Stromal cell of bone marrow (primary cell): ENCODE measurements at places on chromosomes 1 and 21.

- no peak for DNase-seq
Observed at GRCh38 chr1:6141592-6141991, 38.5 kb downstream of the CHD5 start.

DNA sequence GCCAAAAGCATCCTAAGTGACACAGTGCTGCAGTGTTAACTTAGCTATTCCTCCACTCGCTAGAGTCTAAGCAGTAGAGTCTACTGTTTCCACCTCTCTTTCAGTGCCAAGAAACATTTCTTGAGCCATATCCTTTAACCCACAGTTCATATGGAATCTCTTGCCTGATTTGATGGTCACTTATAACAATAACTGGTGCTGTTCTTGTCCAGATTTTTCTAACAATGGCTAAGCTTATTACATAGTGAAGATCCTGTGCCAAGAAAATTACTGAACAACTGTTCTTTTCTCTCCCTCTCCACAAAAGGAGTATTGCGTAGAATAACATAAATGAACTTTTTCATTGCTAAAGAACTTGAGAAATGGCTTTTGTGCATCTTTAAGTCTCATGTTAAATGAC lies 121.3 kb downstream of the CDC7 start:
- DNase-seq, result no peak

GRCh38 chr1:57088653-57089052 lies 122.8 kb upstream of the C8B start:
- DNase-seq, result no peak

- DNase-seq, result no peak
Observed at GRCh38 chr1:112464501-112464900, 44.3 kb upstream of the WNT2B start.

DNA sequence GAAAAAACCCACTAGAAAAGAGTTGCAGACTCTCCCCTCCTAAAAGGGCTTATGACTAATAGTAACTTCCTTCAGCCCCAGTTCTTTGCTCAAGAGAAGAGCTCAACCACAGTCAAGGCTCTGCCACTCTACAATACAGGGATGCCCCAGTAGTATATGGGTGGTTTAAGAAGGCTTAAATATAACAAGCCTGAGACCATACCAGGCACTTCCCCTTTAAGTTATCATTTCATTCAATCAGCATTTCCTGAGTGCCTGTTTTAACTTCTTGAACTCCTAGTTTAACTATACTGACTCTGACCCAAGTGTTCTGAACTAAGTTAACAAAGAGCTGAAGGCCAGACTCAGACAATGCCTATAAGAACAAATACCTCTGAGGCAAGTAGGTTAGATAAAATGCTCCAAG lies 19.8 kb downstream of the PRPF38A start:
- no peak for DNase-seq

- no peak for DNase-seq
Observed at GRCh38 chr1:115791816-115792215, 23.3 kb upstream of the CASQ2 start.

DNA sequence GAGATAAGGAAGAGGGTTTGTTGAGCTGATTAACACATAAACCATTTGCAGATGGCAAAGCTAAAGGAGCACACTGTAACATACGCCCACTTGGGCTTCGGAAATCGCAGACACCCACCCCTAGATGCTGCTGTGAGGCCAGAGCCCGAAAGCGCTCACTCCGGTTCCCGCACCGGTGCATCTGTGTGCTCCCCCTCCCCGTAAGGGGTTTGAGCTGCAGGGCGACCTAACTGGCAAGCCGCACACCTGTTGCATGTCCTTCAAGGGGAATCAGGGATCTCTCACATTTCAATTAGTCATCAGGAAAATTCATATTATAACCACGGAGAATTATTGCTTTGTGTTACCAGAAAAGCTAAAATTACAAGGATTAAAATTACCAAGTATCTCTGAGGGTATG lies 1.4 kb upstream of the CFH start:
- no peak for DNase-seq

DNA sequence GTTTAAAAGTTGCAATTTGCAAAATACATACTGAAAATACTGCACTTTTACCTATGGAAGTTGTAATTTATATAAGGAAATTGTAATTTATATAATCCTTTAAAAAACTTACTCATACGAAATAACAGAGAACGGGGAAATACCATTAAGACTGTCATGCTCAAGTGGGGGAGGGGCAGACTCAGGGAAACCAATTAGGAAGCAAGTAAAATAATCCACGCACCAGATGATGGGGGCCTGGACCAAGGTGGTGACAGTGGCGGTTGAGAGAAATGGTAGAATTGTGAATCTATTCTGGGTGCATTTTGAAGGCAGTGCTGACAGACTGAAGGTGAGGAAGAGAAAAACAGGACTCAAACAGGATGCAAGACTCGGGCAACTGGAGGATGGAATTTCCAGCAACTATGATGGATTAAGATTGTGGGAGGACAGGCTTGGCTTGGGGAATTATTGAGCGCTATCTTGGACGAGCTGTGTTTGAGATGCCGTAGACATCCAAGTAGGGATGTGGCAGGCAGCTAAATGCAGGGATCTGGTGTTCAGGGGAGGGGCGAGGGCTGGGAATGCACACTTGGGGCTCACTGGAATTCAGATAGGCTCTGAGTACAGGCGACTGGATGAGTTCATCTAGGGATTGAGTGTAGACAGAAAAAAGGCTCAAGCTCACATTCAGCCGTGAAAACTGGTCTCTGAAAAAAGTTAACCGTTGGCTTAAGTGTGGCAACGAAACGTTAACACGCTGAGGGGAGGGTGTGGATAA lies 977 bp downstream of the LCA5L start:
- no peak for DNase-seq

- DNase-seq, result no peak
Observed at GRCh38 chr1:933603-933940, 9.8 kb downstream of the SAMD11 start.

DNA sequence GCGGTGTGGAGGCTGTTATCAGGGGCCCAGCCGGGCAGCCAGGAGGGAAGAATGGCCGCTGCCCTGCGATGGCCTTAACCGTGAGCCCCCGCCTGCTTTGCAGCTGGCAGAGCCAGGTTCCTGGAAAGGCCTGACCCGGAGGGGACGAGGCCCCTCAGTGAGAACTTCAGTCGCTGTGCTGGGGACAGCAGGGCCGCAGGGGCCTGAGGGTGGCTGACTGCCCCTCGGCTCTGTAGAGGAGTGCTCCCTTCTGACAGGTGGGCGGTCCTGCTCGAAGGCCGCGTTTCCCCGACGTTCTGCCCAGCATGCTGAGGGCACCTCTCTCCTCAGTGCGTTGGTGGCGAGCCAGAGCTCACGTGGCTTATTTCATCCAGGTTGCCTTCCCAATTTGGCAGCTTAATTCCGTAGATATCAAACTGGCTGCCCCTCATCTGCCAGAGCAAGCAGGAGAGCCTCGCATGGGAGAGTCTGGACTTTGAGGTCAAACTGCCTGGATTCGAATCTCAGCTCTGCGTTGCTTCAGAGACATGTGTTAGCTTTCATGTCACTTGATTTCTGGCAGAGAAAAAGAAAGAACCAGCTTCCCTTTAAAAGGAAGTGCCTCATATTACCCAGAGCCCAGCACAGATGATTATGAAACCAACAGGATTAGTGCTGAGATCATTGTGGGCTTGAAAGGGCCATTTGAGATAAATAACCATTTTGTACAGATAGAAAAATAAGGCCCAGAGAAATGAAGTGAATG lies 239.8 kb downstream of the SDCCAG8 start:
- peak; percentile 55 for DNase-seq

DNA sequence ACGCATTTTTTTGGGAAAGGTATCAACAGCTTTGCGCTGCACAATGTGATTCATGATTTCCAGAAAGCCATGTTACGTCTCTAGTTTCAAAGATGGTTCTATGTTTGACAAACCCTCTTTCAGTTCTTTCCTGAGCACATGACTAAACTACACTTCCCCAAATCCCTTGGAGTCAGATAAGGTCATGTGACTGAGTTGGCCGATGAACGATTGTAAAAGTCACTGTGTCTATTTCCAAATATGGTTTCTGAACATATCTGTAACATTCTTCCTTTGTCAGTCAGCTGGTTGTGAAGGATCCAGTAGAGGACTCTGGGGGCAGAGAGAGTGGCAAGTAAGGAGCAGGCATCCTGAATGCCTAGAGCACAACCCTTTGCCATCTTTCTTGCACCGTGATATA lies 35.4 kb downstream of the TMPRSS15 start:
- no peak for DNase-seq

DNA sequence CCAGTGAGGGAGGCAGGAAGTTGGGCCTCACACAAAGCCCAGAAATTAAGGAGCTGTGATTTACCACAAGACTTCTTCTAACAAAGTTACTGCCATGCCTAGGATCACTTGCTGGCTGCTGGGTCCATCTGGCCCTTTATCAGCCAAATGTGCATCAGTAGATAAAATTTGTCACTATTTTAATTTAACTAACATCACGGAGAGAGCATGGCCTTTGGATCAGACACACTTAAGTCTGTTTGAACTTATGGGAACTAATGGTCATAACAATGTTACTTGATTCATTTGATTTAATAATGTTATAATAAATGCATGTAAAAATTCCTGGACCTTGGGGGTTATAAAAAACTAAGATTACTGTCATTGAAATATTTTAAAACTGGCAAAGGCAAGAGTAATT lies 67.2 kb upstream of the CCDC190 start:
- DNase-seq, result no peak

DNA sequence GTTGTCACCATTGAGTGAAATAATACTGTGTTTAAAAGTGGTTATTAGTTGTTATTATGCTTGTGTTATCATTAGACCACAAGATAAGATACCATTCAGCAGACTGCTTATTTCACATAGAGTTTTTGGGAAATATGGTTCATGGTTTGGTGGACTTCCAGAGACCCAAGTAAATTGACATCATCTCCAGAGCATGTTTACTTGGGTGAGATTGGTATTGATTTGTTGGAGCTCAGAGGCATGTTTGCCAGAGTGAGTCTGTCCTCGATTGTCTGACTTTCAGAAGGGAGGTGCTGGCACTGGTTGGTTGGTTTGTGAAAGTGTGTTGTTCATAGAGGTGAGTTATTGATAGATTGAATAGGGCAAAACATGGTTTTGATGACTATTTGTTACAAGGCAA lies 291.4 kb downstream of the TGFB2 start:
- no peak for DNase-seq

GRCh38 chr1:61754545-61754944 lies 12.3 kb downstream of the PATJ start:
- DNase-seq, result no peak

- DNase-seq, result no peak
Observed at GRCh38 chr1:204975568-204976235, 67.3 kb upstream of the CNTN2 start.

- DNase-seq, result no peak
Observed at GRCh38 chr1:18922848-18923755, 20.7 kb upstream of the ALDH4A1 start.

- DNase-seq, result no peak
Observed at GRCh38 chr1:19021845-19022244, 65.4 kb upstream of the IFFO2 start.

GRCh38 chr1:184158896-184159681 lies 107.6 kb downstream of the TSEN15 start:
- DNase-seq, result no peak

GRCh38 chr1:193472838-193473398 lies 286.5 kb upstream of the B3GALT2 start:
- DNase-seq, result no peak

DNA sequence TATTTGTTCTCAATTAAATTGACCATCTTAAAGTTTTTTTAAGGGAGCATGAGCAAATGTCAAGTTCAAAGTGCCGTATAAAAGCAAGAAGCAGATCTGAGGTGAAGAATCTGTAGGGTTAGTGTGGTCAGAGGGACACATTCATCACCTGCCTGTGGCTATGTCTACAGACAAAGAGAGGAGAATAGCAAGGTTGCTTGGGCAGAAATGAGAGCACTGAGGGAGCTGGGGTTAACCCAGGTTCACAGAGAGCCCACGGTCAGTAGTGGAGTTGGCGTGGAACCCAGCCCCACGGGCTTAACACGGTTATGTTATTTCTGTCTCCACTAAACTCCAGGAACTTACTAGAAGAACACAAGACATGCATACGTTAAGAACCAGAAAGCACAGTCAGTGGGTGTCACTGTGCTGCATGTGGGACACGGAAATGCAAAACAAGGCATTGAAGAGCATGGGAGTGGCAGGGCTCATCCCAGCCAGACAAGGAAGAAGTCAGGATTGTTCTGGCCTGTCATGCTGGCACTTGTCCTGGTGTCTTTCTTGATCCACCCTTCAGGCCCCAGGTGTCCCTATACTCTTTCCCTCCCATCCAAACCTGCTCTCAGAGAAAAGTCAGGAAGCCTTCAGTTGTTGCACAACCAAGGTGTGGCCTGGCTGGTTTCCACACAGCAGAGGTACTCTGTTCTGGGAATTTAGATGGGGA lies 95.5 kb upstream of the IVNS1ABP start:
- no peak for DNase-seq

- DNase-seq, result no peak
Observed at GRCh38 chr1:110408488-110408887, 994 bp upstream of the LAMTOR5 start.

DNA sequence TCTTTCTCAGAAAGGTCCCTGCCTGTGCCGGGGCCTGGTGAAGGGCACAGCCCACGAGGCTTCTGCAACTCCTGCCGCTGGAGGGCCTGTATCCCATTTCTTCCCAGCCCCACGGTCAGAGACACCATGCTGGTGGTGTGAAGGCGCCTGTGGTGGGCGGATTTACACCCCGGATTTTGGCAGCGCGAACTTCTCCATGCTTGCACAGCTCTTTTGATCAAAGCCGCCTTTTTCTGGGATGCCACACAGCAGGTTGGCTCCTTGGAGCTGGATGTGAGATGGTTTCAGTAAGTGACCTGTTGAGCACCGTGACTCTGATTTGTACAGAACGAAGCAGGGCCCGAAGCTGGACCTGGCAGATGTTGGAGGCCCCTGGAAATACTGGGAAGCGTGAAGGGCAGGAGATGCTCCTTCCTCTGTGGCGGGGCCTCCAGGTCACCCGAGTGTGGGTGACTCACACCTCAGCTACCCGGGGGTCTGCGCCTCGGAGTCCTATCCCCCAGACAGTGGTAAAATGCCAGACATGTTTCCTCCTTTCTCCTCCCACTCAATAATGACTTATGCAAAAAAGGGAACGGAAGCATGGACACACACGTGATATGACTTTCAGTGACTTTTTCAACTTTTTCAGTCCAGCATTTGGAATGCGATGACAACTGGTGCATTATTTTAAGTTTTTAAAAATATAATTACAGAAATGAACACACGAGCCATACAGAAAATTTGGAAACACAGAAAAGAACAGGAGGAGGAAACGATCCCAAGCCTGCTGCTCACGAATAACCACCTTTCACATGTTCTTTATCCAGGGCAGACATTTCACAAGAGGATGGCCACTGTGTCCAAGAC lies 9.0 kb downstream of the UMODL1 start:
- DNase-seq, result no peak

GRCh38 chr1:9996624-9997582 lies at the start of gene RBP7:
RBP7 (plus strand) TSS chr1:9997228; CDS start chr1:9997259, 31 bp downstream.
- no peak for DNase-seq

DNA sequence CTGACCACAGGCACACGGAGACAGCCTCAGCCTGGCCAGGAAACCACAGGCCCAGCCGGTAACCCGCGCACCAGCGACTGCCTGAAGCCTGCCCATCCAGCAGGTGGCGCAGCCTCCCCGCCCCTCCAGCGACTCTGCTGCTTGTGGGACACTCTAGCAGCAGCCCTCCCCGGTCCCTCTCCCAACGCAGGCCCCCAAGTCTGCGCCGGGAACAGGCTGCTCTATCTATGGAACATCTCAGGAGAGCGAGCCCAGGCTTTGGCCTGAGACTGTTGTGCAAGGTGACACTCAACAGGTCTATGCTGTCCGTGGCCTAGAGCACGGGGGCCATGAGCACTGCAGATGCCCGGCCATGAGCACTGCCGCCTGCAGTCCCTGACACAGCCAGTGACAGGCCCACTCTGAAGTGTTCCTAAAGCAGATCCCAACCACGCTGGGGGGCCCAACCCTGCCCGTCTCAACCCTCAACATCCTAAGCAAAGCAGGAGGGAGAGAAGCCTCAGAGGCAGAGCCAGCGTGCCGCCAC lies 28.4 kb downstream of the WDR4 start:
- DNase-seq, result no peak
